ENCODE measurements at places on chromosomes 13 and 19.
A peak's percentile ranks its signal among the peaks of the same experiment; 100 is the strongest.

- no peak for DNase-seq
These were observed 5.3 kb downstream of the RFX1 start for GRCh38 chr19:14000691-14001375.

DNA sequence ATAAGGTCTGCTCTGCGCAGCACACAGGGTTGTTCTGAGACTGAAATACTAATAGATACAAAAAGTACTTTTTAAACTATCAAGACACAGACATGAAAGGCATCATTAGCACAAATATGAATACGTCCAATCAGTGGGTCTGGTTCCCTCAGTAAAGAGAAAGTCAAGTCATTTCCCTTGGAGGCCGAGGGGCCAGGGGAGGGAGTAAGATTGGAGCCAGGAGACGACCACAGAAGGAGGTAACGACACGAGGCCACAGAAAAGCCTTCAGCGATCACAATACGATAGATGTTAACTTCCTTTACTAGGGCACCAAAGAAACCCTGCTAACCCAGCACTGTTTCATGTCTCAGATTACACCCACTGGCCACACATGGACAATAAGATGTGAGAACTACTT, 5.3 kb downstream of the CARS2 start:
- DNase-seq = no peak

DNA sequence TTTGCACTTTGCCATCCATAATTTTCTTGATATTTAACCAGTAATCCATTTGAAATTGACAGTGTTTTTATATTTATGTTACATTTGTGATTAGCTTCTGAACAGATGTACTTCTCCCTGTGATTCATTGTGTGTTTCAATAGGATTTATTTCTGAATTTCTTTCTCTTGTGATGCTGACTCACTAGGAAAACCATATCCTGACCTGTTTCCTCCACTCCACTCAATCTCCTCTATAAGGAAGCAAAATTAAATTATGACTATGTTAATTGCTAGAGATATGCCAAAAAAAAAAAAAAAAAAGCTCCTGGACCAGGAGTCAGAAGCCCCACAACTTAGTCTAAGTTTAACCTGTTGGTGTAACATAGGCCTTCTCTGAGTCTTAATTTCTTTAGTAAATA, 614.6 kb upstream of the SPRY2 start:
- no peak for DNase-seq

GRCh38 chr19:32691952-32692726, 518 bp downstream of the NUDT19 start:
- DNase-seq = peak; percentile 84

DNA sequence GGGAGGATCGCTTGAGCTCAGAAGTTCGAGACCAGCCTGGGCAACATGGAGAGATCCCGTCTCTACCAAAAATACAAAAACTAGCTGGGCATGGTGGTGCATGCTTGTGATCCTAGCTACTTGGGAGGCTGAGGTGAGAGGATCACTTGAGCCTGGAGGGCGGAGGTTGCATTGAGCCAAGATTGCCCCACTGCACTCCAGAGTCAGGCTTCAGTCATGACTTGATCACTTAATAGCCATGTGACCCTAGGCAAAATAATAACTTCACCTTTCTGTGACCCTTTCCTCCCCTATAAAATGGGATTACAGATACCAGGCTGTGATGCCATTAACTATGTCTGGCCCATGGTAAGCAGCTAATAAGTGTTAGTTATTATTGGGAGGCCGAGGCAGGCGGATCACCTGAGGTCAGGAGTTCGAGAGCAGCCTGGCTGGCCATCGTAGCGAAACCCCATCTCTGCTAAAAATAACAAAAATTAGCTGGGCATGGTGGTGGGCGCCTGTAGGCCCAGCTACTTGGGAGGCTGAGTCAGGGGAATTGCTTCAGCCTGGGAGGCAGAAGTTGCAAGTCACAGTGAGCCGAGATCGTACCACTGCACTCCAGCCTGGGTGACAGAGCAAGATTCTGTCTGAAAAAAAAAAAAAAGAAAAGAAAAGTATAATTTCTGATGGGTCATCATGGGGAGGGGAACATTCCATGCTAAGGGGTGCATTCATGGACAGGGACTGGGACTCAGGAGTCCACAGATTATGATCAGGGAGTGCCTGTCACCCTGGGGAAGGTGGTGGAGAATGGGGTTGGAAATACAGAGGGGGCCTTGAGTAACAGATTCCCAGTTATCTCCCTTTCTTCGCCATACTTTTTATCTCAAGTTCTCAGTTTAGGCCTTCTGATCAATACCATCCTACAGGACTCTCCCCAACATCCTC, 15.5 kb downstream of the TPM4 start:
- no peak for DNase-seq

DNA sequence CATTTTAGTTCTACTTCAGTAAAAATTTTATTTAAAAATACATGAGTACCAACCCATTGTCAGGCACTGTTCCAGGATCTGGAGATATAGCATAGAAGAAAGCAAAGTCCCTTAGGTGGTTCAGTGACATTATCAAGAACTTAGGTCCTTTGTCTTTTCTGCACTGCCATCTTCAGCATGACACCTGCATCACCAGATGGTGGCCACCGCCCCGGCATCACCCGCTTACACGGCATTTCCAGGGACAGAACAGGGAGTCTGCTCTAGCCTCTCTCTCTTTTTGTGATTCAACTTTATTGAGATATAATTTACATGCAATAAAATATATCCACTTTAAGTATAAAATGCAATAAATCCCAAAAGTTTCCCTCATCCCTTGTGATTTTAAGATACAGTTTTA, 23.5 kb downstream of the DYRK1B start:
- DNase-seq = no peak

DNA sequence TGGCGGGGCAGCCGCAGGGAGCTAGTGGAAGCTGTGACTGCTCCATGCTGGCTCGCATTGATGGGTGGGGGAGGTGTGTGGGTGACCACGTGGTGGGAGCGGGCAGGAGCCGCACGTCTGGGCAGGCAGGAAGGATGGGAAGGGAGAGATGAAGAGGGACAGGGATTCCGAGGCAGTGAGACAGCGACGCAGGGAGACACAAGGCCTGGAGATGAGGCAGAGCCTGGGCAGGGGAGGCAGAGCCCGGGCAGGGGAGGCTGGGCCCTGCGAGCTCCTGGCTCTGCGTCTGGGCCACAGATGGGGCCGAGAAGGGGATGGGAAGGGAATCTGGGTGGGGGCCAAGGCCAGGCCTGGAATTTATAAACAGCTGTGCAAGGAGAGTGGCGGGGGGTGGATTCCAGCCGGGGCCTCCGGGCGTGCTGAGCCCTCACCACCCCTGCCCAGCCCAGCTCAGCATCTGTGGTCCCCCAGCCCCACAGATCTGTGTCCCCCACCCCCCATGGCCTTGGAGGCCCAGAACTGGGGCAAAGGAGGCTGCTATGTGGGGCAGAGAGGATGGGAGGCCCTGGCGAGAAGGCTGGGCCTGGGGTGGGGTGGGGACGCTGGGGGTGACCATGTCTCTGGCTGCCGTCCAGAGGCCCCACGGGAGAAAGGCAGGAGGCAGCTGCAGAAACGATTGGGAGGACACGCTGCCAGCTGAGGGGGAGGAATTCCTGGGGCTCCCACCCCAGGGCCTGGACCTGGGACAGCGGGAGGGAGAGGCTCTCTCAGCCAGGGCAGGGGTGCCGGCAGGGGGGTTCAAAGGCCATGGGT, 6.0 kb downstream of the EHD2 start:
- DNase-seq = peak; percentile 70

- DNase-seq = peak; percentile 55
These were observed 4.6 kb upstream of the ZNF845 start for GRCh38 chr19:53328967-53329366.

DNA sequence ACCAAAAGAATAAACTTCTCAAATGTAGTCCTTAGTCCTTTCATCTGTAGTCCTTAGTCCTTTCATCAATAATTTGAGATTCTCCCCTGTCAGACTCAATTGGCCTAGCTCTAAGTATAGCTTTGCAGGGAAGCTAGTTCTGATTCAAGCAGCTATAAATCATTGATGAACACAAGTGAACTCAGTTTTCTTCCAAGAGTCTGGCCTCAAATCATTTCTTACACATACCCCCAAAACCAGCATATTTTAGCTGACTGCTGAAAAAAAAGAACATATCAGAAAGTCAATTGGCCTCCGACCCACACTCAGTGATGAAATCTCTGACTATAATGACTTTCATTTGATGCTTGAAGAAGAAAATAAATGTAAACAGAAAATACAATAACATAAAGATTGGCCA, 64.9 kb downstream of the TNFSF11 start:
- no peak for DNase-seq

DNA sequence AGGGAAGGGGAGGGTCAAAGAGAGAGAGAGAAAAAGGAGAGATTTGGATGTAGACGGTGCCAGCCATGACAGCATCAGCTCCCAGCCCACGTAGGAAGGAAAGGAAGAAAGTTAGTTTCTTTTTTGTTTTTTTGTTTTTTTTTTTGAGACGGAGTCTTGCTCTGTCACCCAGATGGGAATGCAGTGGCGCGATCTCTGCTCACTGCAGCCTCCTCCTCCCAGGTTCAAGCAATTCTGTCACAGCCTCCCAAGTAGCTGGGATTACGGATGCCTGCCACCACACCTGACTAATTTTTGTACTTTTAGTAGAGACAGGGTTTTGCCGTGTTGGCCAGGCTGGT, 27.6 kb downstream of the ELL start:
- DNase-seq = no peak

DNA sequence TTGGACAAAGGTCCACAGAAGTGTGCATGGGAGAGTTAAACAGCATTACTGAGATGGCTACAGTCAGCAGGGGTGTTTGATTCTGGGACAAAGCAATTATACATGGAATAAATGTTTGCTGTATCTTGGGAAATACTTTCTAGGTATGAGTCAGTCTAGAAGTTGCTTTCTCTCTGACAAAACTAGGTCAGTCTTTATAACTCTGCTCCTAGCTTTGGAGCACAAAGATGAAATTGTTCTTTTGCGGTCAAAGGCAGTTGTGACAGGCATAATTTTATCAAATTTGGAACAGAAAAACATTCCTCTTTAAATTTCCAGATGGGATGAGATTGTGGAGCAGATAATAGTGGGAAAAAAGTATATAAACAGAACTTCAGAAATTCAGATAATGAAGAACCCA, 1045.4 kb upstream of the MIR17HG start:
- DNase-seq = no peak

DNA sequence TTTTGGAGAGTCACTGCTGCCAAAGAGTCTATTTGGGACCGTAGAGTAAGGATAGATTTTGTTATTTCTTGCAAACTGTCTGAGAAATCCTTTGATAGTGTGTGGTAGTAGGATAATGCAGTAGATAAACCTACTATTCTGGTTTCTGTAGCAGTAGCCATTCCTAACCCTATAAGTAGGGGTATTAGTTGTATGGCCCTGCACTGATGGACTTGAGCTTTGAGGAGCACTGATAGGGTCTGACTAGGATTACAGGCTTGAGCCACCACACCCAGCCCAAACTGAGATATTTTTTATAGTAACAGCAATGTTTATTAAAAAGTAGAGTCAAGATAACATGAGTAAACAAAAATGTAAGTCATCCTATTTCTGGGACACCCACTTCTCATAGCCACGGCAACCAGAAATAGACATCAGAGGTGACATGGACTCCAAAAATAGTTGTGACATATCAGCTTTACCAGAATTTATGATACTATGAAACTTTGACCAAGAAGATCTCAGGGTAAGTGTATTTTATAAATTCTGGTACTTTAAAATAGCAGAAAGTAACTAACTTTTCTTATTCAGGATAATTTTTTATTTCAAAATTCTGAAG, 479.1 kb downstream of the SUCLA2 start:
- DNase-seq = no peak

DNA sequence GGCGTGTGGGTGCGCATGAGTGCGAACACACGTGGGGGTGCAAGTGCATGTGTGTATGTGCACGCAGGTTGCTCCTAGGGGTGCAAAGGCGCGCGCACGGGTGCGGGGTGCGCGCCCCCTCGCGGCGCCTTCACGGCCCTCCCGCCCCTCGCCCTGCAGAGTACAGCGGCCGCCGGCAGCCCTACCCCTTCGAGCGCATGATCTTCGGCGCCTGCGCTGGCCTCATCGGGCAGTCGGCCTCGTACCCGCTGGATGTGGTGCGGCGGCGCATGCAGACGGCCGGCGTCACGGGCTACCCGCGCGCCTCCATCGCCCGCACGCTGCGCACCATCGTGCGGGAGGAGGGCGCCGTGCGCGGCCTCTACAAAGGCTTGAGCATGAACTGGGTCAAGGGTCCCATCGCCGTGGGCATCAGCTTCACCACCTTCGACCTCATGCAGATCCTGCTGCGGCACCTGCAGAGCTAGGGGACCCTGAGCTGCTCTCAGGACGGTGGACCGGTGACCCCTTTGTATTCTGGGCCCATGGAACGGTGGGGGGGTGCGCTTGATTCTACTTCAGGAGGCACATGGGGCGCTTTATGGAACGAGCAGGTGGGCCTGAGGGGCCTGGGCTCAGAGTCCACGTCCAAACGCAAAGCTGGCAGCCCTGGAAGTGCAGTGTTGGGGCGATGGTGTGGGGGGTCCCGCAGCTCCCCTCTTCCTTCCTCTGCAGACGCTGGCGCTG, 27.7 kb downstream of the TMEM161A start:
- DNase-seq = peak; percentile 49

- no peak for DNase-seq
These were observed 67.8 kb downstream of the ZNF728 start for GRCh38 chr19:22935151-22935550.

- peak; percentile 49 for DNase-seq
These were observed 5.1 kb downstream of the DOT1L start for GRCh38 chr19:2168619-2169424.

DNA sequence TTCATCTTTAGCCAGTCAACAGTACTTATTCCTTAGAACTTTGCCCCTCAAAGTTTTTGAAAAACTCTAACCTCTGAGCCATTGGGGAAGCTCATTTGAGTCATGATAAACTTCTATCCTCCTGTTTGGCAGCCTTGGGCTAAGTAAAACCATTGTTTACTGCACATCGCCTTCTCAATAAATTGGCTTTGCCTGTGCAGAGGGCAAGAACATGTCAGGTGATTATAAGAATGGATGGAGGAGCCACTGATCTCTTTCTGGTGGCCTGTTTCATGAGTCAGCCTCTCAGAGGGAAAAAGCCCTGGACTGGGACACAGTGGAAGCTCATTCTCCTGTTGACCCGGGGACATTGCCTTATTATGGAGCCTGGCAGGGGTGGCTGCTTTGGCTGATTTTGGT, 19.4 kb upstream of the PSG4 start:
- DNase-seq = no peak

GRCh38 chr19:35828692-35829301, 16.2 kb upstream of the PRODH2 start:
- DNase-seq = peak; percentile 84

DNA sequence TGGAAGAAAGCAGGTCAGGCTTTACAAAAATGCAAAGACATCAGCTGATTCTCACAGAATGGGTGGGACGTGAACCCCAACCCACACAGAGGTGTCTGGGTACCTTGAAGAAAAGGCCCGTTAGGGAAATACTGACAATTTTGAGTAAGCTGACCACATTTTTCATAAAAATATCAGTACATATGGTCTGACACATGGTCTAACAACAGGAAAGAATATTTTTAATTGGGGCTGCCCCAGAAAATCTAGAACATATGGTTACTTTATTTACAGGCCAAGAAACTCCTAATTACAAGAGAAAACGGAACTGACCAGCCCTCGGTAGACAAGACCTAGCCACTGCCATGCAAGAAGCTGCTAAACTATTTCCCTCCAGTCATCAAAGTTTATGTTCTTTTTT, 48.7 kb upstream of the ITM2B start:
- DNase-seq = no peak

GRCh38 chr13:113428871-113429607, 24.2 kb downstream of the ADPRHL1 start:
- no peak for DNase-seq
